CD4-positive, alpha-beta T cell treated with Interleukin-17A for 1 hour (primary cell): ENCODE measurements at places on chromosomes 7 and 10.
A peak's percentile ranks its signal among the peaks of the same experiment; 100 is the strongest.

DNA sequence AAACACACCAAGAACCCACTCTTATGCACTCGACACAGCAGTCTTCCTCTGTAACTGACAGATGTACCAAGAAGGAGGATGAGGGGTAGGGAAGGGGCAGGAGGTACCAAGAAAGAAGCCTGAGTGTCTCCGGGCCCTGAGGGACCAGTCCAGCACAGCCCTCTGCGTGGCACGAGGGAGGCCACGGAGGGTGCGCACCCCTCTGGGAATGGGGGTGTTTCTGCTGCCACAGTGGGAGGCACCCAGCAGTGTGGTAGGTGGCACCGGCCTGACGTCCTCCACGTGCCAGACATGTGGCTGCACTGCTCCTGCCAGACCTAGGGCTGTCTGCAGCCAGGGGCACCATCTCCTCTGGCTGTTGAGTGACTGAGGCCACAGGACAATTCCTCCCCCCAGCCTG lies 154.3 kb downstream of the ZMYND11 start:
- no peak for DNase-seq

DNA sequence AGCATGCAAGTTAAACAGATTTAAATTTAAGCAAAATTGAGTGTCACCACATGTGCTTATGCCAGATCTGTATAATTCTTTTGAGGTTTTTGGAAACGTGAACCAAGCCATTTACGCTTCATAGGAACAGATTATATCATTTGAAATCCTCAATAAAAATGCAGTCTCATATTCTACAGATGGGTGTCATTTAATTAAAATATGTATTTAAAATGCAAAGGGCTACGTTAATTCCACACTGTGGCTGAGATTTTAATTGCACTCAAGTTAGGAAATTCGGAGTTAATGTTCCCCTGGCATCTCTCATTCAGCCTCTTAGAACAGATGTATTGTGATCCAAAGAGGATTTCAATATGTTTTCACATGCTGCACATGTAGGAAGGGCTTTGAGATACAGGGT lies 164.5 kb upstream of the LRGUK start:
- DNase-seq, result no peak

- DNase-seq, result no peak
Measured at GRCh38 chr10:102824664-102825063, 12.5 kb downstream of the CYP17A1 start.

DNA sequence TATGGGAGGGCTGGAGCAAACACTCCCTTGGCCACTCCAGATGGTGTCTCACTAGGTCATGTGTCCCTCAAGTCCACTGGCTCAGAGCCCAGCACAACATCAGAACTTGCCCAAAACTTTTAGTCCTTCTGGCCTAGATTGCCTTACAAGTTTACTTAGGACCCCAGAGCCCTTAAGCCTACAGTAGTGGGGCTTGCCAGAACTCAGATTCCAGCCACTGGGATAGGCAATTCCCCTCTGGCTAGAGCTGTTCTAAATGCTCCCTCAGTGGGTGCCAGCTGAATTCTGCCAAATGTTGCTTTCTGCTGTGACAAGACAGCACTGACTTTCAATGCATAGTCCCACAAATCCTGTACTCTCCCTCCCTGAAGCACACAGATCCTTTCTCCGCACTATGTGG lies 331.1 kb downstream of the HTR7 start:
- DNase-seq, result no peak

DNA sequence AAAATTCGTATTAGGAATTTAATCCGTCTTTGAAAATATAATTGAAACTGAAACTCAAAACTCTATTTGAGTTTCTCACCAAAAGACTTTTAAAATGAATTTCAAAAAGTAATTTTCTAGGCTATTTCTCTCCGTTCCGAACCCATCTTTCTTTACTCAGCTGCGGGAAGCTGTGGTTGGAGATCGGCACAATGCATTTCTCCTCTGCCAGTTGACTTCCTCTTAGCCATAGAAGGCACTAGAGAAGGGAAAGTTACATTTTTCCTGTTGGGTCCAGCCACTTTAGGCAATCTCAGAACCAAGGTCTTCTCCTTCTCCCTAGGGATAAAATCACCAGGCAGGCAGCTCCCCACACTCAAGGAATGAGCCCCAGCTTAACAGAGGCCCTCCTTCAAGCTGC lies 133.6 kb upstream of the COL1A2 start:
- DNase-seq, result no peak

GRCh38 chr7:8773518-8773917 lies 340.1 kb downstream of the NXPH1 start:
- no peak for DNase-seq

GRCh38 chr10:52145636-52146035 lies 168.4 kb upstream of the DKK1 start:
- no peak for DNase-seq

DNA sequence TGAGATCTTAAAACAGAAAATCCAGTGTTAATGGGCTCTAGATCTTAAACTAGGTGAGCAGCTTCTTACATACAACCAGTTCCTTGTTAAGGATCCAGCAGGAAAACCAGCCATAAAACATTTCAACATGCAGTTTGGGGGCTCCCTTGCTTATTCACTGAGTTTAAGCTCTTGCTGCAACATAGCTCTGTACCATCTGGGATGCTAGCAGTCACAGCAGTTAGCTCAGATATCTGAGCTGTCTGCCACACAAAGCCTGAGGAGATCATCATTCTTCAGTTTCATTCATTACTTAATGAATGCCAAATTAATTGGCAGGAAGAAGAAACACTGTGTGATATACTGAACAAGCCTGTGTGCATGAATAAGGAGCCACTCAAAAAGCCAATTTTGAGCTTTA lies 62.8 kb downstream of the PODXL start:
- DNase-seq, result no peak

DNA sequence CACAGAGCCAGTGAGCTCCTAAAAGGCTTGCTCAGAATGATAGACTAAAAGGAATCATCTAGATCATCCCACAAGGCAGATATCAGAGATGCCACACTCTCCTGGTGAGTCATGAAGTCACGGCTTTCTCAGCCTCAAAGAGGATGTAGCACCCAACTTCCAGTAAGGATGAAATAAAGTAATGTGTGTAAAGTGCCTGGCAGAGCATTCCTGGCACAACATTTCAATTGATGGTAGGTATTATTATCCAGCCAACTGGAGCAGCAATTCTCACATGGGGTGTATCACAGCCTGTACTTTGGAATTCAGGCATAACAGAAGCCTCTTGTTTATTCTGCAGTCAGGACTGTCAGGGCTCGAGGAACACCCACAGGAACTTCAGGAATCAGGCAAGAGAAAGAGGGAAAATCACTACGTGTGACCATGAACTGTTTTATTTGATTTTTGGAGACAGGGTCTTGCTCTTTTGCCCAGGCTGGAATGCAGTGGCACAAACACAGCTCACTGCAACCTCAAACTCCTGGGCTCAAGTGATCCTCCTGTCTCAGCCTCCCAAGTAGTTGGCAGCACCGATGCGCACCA lies 5.3 kb upstream of the NAT16 start:
- no peak for DNase-seq

GRCh38 chr7:142835487-142835886 lies 19.4 kb upstream of the EPHB6 start:
- peak; percentile 40 for DNase-seq

DNA sequence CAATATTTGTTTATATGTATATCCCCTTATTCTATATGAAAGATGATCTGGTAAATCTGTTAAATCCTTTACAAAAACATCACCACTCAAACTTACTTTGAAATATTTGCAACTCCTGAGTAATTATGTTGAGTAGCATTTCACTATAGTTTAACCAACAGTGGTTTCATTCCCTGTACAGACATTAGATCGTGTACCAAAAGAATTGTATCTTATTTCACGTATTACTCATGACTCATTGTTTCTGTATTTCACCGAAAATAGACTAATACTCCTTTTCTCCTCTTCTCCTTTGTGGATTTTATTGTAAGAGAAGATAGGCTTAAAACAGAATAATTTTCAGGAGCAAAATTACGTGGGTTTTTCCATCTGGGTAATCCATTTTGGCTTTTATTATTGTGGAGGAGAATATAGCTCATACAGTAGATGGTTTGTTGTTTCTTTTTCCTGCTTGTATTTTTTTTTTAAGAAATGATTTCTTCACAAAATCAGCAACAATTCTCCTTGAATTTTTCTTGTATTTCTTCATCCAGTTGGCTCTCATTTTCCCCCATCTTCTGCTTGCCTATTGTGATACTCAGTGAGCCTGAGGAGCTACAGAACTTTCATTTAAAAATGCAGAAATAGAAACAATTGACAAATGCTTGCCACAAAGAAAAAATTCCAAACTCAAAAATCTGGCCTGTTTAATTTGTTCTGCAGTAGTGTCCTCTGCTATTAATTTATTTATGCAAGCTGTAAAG lies 90.6 kb upstream of the OIT3 start:
- no peak for DNase-seq

GRCh38 chr7:115230882-115231571 lies 309.1 kb downstream of the MDFIC start:
- DNase-seq, result peak; percentile 39

DNA sequence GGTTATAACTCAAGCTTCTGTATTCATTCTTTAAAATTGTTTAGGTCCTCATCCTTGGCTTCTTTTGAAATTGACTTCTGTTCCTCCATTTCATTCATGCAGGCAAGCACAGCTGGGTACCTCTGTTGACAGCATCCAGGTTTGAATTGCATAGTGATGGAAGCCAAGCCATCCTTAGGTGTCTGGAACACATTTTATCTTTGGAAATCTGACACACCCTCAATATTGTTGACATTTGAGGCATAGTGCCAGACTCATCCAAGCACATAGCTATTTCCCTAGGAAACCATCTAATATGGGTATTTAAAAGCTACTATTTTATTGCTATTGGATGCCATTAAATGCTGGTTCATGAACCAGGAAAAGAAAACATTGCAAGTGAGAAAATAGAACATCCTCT lies 142.1 kb upstream of the PTPRZ1 start:
- no peak for DNase-seq

DNA sequence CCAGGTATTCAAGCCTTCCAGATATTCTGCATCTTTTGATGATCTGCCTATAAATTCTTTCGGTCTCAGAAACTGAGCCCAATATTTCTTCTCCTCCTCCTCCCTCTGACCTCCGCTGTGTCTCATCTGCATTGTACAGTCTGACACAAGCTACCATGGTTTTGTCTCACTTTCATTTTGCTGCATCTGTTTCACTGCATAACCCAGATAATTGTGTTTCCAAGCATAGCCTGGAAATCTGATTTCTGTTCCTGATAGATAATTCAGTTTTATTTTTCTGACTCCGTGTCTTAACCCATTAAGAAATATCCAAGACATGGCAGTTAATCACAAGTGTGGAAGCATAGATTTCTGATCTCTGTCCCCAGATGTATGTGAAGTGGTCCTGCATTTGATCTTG lies 374.2 kb upstream of the SEMA3A start:
- no peak for DNase-seq
